Glomerular endothelial cell (primary cell): ENCODE measurements at places on chromosomes 7 and 10. TPM values are rescaled to one million over a fixed set of nuclear protein-coding genes. Genes with fewer than 3 reads are reported as not detected.

- no peak for DNase-seq
Observed at GRCh38 chr10:113452146-113452845, 100.6 kb upstream of the HABP2 start.

- DNase-seq: no peak
Observed at GRCh38 chr10:97138846-97139245, 46.9 kb downstream of the SLIT1 start.

GRCh38 chr7:28070297-28071055, 110.1 kb downstream of the JAZF1 start:
- DNase-seq: no peak

DNA sequence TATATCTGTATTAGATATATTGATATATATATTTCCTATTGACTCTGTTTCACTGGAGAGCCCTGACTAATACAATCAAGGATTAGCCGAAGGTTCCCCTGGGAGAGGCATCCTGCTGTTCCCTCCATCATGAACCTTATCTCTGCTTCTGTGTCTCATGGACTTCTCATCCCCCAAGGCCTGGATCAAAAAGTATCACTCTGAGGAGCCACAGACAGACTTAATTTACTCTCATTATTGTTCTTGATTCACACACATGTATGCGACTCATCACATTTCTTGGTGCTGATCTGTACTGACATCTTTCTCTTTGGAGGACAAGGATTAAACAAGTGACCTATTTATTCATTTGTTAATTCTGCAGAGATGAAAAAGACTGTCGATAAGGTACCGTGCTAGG, 550.2 kb downstream of the KCNMA1 start:
- DNase-seq: no peak

- DNase-seq: no peak
Observed at GRCh38 chr7:120916121-120916520, 34.5 kb upstream of the ING3 start.

- no peak for DNase-seq
Observed at GRCh38 chr7:150956395-150957132, 21.6 kb downstream of the KCNH2 start.

- no peak for DNase-seq
Observed at GRCh38 chr7:149823631-149824199, 14.5 kb upstream of the ZNF862 start.

GRCh38 chr10:48667960-48668590, 16.6 kb upstream of the WDFY4 start:
- DNase-seq: no peak

- DNase-seq: no peak
Observed at GRCh38 chr10:119602241-119603095, 5.7 kb upstream of the TIAL1 start.

DNA sequence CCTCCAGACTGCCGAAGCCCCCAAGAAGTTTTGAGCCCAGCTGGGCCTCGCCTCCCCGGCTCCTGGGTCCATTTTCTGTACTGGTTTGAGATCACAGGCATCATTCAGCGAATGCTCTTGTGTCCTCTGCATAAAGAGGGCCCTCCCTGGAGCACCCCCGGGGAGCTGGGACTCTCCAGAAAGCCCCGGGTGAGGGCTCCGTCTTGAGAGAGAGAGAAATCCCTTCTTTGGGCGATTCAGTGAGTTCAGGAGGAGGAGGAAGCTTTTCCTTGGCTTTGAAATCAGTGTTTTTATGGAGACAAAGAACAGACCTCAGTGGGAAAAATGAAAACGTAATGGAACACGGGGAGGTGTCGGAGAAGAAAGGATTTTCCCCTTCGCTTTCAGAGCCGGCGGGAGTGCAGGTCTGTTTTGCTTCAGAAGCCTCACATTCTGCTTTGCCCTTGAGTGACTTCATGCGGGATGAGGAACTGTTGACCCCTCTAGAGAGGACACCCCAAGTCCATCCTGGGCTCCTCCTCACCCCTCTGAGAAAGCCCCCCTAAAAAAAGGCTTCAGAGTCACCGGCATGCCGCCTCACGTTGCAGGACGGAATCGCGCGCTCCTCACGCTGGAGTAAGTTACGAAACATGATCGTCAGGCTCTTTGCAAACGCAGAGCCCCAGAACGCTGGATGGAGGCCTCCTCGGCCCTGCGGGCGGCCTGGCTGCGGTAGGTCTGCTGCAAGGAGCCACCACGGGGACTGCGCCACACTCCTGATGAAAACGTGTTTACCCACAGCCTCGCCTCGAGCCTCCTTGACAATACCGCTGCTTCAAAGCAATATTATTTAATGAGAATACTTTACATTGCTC, 8.5 kb upstream of the AP5Z1 start:
- DNase-seq: no peak

The MRLN gene
- not detected in 2 replicates for total RNA-seq
